Stimulated activated CD8-positive, alpha-beta memory T cell treated with anti-CD3 and anti-CD28 coated beads, Interleukin-7, amount 100 ng/mL, for 1 hour (primary cell): ENCODE measurements at places on chromosomes 2 and 18.

- DNase-seq: no peak
Measured at GRCh38 chr2:106034325-106034724, 159.8 kb downstream of the UXS1 start.

DNA sequence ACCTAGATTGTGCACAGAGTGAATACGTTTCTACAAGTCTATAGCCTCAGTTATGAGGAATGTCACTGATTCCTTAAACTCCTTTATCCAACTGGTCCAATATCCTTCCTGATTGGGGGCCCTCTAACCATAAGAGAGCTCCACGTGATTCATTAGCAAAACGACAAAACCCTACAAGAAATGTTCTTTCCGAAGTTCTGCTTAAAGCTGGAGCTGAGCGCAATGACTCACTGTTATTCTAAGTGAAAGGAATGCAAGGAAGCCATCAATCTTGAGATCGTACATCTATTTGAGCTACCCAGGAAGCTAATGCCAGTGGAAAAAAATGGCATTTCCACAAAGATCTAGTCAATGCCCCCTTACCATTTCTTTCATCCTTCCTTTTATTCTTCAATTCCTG, 354.9 kb upstream of the CDH20 start:
- no peak for DNase-seq

DNA sequence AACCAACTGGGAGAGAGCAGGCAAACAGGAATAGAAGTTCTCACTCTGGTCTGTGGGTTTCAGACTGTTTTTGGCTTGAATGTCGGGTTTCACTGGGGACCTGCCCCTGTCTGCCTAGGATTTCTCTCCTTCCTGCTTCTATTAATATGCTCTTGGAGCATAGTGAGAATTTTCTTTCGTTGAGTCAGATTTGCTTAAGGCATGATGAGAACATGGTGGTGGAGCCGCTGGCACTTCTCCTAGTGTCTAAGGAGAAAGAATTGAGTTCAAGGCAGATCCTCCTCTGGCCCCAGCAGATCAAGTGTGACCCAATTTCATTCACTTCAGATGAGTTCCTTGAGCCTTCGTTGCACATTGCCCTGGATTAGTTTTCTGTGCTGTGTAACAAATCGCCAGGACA, 103.9 kb upstream of the HS6ST1 start:
- no peak for DNase-seq

GRCh38 chr2:240593703-240594451, 7.3 kb downstream of the CAPN10 start:
- no peak for DNase-seq

- no peak for DNase-seq
Measured at GRCh38 chr18:75625966-75626365, 198.5 kb upstream of the SMIM21 start.

DNA sequence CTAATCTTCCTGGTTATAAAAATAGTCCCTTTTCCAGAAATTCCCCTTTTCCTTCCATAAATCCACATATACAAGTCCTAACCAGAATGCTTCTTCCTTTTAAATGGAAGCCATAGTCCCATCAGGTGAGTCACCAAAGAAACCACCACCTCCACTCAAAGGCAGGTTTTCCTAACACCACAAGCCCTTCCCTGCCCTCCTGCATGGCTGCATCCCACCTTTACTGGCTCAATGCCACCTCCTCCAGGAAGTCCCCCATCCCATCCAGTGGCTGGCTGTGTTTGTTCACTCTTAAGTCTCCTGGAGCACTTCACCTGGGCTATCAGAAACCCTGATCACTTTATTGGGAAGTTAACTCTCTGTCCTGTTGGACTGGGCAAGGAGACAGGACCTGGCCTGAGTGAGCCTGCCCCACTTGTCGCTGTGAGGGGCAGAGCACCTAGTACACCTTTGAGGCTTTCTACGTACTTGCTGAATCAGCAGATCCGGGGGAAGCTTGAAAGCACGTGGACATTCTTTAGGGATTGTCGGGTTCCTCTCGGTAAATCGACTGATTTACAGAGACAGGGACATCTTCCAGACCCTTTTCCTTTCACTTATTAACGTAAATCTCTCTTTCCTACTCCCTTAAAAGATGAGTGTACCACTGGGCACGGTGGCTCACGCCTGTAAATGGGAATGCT, 71.0 kb downstream of the NGEF start:
- DNase-seq: no peak

DNA sequence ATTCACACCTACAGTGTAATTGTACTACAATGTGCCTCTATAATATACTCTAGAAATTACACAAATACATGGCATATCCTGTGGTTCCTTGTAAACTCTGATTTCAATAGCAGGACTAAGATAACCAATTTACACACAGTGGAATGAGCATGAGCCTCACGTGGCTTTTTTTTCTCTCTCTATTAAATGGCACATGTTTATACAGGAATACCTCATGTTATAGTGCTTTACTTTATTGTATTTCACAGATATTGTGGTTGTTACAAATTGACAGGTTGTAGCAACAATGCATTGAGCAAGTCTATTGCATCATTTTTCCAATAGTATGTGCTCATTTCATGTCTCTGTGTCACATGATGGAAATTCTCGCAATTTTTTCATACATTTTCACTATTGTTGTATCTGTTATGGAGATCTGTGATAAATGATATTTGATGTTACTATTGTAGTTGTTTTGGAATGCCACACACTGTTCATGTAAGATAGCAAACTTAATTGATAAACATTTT, 260.0 kb downstream of the FSIP2 start:
- no peak for DNase-seq

DNA sequence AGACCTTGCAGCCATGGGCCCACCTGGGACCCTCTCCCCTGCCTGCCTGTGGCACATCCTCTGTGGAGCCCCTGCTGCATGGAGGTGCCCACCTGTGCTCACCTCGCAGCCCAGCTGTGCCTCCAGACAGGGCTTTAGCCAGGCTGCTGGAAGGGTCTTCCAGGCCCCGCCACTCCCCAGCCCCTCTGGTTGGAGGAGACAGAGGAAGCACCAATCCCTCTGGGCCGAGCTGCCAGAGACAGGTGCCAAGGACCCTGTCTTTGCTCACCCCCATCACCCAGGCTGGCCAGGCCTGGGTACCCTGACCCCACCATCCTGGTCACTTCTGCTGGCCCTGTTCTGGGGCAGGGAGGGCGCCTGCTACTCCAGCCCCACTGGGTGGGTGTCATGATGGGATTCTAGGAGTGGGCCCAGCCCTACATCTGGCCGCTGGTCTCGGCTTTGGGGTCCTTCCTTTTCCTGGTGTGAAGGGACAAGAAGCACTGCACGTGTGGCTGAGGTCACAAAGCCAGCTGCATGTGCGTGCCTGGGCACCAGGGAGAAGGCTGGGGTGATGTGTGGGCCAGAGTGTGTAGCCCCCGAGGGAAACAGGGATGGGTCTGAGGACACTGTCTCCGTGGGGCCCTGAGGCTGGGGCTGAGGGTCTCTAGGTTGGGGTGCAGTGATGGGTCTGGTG, 9.3 kb upstream of the NEU4 start:
- no peak for DNase-seq
